ENCODE measurements at places on chromosomes 3 and 15.

- no peak for DNase-seq
These were observed 20.6 kb upstream of the ARID3B start for GRCh38 chr15:74520407-74520806.

- DNase-seq: no peak
These were observed 9.9 kb upstream of the RPL29 start for GRCh38 chr3:52005571-52005986.

DNA sequence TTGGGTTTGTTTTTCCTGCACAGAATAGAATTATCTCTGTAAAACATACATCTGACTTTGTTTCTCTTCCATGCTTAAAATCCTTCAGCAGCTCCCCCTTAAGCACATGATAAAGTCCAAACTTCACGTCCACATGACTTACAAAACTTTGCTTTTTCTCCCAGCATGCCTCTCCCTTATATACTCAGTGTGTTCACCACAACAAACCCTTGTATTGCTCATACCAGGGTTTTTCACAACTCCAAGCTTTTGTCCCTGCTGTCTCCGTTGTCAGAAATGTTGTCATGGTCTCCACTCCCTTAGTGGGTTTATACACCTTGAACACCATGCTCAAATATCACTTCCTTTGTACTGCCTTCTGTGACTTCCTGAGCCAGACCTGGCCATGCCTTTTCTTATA, 91.1 kb upstream of the MITF start:
- no peak for DNase-seq

GRCh38 chr3:172634948-172635347, 75.9 kb downstream of the NCEH1 start:
- DNase-seq: no peak

GRCh38 chr15:75058127-75058905, 34.9 kb downstream of the PPCDC start:
- DNase-seq: no peak

GRCh38 chr3:58178528-58179234, 32.1 kb downstream of the DNASE1L3 start:
- no peak for DNase-seq

DNA sequence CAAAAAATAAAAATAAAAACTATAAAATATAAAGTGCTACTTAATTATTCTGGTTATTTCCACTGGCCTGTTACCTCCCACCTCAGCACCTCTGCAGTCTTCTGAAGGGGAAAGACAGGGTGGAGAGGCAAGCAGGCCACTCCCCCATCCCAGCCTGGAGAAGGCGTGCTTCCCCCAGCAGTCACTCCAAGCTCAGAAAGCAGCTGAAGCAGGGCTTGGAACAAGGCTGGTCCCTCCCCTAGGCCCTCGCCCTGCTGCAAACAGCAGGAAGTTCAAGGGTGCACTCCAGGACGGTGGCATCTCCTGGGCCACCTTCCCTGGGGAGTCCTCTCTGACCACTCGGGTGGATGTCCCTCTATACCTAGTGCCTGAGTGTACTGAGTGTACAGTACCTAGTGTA, 21.4 kb downstream of the CACNA2D2 start:
- no peak for DNase-seq

GRCh38 chr3:190252080-190252479, 70.2 kb downstream of the CLDN1 start:
- DNase-seq: no peak

Data from GM12891 (cell line).